ENCODE measurements at places on chromosomes 12 and 14.

- DNase-seq = peak; percentile 47
Observed at GRCh38 chr14:91354979-91355685, 62.5 kb downstream of the CCDC88C start.

DNA sequence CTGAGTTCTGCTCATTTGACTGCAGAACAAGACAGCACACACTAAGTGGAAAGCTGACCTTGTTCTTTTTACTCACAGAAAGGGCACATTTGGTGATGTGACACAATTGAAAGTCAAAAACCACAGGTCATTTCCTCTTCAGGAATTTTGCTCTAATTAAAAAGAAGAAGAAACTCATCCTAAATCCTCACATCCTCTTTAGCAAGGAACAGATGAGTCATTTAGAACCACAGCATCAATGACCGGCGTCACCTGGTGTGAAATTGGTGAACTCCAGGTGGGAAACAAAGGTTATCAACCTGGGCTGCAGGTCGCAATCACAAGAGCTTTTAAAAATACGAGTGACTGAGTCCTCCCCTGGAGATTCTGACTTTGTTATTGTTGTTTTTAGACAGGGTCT is 2.9 kb upstream of the RNU6-8 start:
- no peak for DNase-seq

DNA sequence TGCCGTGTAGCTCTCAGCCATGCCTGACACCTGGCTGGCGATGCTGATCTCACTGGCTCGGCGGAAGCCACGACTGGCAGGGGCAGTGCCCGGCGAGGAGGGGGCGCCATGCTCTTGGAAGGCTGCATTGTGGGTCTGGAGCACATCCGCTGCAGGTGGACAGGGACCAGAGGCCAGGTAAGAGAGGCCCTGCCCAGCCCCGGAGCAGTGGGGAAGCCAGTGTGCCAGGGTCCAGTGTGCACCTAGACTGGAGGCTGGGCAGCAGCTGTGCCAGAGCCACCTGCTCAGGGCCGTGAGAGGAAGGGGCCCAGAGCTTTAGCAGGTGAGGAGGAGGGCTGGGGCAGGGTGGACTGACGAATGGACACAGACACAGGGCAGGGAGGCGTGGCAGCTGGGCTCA is 10.1 kb downstream of the ARL6IP4 start:
- no peak for DNase-seq

GRCh38 chr12:92513231-92513730 is 189.5 kb upstream of the PLEKHG7 start:
- no peak for DNase-seq

- no peak for DNase-seq
Observed at GRCh38 chr12:22101749-22102243, 55.8 kb downstream of the CMAS start.

GRCh38 chr12:124030008-124030407 is 57.0 kb downstream of the ZNF664 start:
- DNase-seq = no peak

DNA sequence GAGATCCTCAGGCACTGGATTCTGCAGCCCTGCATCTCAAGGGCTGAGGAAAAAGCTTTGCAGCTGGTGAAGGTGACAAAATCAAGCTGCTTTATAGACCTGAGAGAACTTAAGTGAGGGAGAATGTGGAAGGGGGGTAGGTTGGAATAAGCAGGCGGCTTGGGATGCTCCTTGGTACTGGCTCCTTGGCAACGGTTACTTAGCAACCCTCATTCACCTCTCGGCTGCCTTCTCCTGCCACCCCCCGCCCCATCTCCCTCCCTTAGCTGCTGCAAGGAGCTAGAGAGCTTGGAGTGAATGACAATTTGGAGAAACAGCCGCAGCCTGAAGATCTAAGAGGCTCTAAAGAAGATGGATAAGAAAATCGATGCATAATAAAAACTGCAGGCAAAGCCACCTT is 44.1 kb upstream of the CISTR start:
- DNase-seq = no peak

GRCh38 chr12:80838708-80839107 is 99.0 kb downstream of the LIN7A start:
- DNase-seq = no peak

DNA sequence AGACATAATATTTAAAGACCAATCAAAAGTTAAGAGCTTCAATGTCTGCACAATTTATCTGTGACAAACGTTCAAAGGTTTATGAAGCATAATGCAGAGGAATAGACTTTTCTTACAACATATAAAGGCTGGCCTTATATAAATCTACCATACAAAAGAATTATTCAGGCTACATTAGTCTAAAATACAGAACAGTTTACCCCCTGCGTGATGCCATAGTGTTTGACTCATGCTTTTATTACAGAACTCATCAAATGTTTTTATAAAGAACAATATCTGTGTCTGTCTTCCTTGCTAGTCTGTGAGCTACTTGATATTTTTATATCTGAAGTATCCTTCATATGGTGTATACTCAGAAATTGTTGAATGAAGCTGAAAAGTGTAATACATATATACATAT is 1084.5 kb upstream of the FLRT2 start:
- no peak for DNase-seq

- no peak for DNase-seq
Observed at GRCh38 chr14:101491841-101492240, 69.5 kb upstream of the DIO3 start.

DNA sequence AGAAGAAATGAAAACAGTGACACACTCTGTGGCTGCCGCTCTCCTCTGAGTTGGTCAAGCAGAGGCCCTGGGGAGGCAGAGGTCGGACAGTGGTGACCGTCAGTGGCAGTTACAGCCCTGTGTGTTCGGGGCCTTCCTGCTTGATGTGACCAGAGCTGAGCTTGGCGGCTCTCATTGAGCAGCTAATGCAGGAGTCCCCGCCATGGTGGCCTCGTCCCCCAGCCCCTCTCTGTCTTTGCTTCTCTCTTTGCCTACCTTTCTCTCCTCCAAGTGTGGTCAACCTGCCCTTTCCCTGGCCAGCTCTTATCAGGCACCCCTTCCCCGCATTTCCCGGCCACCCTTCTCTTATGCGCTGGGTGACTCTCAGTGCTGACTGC is 362.8 kb downstream of the CACNA1C start:
- DNase-seq = no peak

GRCh38 chr14:36227802-36228201 is 51.3 kb upstream of the PTCSC3 start:
- no peak for DNase-seq

DNA sequence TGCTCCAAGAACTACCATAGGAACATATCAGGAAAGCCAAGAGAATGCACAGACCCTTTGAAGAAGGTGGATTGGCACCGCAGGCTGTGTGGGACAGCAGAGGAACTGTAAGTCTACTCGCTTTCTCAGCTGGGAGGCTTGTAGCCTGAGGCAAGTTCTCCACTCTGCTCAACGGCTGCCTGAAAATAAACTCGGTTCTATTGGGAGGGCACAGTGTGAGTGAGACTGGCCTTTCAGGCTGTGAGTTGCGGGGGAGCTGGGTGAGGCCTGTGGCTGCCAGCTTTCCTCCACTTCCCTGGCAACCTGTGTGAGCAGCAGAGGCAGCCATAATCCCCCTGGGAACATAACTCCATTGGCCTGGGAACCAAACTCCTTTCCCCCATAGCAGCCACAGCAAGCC is 132.1 kb downstream of the ANKS1B start:
- DNase-seq = peak; percentile 3

GRCh38 chr14:76939015-76939742 is 89.3 kb downstream of the IRF2BPL start:
- no peak for DNase-seq

DNA sequence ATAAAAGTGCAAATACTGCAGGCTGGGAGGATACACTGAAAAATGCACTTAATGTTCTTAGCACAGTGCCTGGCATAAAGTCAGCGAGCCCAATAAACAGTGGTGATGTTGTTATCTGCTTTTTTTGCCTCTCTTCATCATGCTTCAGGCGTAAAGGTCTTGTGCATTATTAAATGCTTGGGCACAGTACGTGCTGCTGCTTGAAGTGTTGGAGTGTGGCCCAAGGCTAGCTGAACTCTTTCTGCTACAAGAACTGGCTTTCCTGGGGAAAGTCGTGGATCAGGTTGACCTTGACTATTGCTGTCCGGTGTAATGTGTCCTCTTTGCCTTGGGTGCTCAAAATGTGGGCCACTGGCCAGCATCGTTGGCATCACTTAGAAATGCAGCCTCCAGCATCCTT is 43.0 kb downstream of the SMOC1 start:
- DNase-seq = no peak

- no peak for DNase-seq
Observed at GRCh38 chr12:92034858-92035401, 110.7 kb downstream of the BTG1 start.

GRCh38 chr14:104118006-104118844 is 20.2 kb upstream of the KIF26A start:
- no peak for DNase-seq

GRCh38 chr14:99067927-99068326 is 204.1 kb downstream of the BCL11B start:
- DNase-seq = peak; percentile 22

DNA sequence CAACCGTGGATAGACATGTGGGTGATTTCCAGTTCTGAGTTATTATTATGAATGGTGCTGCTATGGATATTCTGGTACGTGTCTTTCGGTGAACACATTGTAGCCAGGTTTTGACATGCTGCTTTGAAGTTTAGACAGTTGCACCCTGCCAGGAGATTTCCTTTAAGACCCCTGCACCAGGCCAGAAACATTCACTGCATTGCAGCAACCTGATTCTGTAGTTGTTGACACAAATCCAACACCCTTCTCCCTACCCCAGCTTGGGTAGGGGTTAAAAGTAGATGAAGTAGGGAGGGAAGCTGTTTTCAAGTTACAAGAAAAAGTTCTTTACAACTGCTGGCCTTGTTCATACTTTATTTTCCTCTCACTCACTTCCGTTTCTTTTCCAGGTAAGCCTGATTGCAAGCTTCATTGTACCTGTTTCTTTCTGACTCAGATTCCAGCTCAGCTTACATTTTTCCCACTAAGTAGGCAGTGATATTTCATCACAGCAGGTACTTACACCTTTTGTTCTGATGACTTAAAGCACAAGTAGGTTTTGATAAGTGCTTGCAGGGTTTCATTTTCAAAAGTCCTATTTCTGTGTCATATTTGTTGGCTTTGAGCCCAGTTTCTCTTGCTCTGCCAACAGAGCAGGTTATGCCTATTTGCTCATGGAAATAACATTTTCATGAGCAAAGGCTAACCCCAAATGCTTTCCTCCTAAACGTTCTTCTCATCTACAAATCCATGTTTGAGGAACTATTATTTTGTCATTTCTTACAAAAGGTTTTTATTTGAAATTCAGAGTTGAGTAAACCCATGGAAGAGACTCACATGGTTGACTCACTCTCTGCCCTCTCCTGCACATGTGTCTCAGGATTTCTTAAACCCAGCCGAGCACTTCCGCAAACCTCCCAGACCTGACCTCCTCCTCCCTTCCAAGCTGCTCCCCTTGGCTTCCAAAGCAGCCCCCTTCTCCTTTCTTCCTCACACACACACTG is 12.1 kb upstream of the LTA4H start:
- DNase-seq = no peak

DNA sequence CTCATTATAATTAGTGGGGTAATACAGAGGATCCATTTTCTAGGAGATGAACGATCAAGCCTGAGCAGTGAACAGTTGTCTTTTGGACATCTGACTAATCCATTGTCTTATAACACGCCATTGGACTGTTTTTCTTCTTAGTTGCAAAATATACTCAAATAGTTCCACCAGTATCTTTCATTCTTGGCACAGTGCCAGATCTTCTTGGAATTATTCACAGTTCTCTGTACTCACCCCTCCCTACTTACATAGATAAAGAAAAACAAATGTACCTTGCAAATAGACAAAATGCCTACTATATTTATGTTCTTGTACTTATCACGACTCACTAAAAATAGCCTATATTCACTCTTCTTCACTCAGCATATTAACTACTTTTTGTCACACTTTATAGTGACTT is 3.8 kb downstream of the CBLN3 start:
- DNase-seq = no peak

- DNase-seq = no peak
Observed at GRCh38 chr12:62919838-62920237, 15.1 kb downstream of the PPM1H start.

DNA sequence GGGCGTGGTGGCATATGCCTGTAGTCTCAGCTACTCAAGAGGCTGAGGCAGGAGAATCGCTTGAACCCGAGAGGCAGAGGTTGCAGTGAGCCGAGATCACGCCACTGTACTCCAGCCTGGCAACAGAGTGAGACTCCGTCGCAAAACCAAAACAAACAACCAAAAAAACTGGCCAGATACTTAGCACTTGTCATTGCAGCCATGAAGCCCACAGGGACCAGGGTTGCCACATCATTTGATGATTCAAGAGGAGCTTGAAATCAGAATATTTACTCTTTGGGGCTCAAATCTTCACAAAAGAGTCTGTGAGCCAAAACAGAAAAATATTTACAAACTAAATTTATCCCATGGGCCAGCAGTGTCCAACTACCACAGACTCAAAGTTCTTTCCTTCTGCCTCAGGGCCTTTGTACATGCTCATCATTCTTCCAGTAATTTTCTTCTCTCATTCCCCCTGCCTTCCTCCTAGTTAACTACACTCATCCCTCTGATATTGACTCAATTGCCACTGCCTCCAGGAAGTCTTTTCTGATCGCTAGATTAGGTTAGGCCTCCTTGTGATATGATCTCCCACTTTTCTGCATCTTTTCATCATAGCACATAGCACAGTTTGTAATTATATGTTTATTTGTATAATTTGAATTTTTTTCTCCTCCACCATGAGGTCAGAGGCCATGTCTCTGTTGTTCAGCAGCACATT is 130.8 kb upstream of the PLEKHG7 start:
- no peak for DNase-seq

GRCh38 chr12:54393207-54393609 is 8.7 kb upstream of the ZNF385A start:
- no peak for DNase-seq

DNA sequence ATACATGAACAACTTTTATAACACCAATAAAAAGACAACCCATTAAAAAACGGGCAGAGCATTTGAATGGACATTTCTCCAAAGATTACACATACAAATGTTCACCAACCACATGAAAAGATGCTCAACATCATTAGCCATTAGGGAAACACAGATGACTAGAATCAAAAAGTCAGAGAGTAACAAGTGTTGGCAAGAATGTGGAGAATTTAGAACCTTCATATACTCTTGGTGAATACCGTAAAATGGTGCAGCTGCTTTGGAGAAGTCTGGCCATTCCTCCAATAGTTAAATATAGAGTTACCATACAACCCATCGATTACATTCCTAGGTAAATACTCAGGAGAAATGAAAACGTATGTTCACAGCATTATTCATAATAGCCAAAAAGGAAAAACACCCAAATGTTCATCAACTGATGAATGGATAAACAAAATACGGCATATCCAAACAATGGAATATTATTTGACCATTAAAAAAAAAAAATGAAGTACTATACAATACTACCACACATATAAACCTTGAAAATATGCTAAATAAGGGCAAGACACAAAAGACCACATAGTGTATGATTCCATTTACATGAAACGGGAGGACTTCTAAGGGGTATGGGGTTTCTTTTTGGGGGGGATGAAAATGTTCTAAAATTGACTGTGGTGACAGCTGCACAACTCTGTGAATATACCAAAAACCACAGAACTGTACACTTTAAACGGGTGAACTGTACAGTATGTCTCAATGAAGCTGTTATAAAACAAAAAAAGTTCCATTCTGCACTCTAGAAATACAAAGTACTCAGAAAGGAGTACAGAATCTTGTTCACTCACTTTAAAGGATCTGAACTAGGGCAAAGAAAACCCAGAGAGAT is 3.2 kb downstream of the CORO1C start:
- no peak for DNase-seq

- no peak for DNase-seq
Observed at GRCh38 chr14:76687611-76688382, 73.5 kb upstream of the VASH1 start.

All from H1 (cell line).